ENCODE measurements at places on chromosomes 3 and 15.
A peak's percentile ranks its signal among the peaks of the same experiment; 100 is the strongest.

DNA sequence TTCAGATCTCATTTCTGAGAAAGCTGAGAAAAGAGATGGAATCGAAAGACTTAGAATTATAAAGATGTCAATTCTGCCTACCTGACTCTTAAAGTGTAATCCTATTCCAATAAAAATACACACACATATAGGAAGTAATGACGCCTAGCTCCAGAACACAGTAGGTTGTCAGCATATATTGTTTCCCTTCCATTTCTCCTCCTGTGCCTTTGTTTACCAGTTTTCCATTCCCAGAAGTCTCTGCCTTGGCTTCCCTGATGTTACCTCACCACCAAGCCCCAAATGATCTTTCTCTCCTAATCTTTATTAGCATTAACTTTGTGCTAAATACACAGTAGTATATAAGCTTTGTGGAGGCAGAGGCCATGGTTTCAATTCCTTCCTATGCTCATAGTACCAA is 40.0 kb downstream of the TM4SF4 start:
- DNase-seq = no peak

- peak; percentile 45 for DNase-seq
Observed at GRCh38 chr3:56042326-56042951, 425.8 kb downstream of the ERC2 start.

GRCh38 chr15:74889390-74889882 is 406 bp upstream of the MPI start:
- DNase-seq = peak; percentile 55

DNA sequence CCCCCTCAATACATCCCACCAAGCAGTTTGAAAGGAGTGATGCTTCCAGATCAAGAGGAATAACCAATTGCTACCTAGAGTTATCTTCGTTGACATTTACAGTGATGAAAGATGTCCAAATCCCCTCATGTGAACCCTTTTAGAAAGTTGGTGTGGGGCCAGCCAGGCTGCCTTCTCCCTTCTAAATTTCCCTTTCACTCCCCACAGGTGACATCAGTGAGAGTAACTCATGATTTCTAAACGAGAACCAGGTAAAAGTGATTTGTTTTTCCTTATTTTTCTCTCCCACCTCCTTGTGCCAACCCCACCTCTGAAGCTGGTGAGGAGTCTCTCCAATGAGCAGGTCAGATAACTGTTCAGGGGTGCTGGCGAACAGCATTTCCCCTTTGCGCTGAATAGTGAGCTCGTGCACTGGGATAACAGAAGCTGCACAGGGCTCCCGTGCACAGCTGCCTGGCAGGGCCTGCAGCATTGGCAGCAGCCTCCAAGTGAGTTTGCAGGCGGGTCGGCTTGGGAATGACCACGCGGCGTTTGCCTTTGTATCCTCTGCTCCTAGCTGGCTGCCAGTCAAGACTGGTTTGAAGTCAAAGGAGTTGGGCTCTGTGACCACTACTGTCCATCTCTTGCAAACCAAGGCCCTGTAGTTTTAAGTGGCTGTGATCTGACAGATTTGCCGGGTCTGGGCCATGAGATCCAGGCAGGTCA is 70.2 kb upstream of the CORO2B start:
- no peak for DNase-seq

DNA sequence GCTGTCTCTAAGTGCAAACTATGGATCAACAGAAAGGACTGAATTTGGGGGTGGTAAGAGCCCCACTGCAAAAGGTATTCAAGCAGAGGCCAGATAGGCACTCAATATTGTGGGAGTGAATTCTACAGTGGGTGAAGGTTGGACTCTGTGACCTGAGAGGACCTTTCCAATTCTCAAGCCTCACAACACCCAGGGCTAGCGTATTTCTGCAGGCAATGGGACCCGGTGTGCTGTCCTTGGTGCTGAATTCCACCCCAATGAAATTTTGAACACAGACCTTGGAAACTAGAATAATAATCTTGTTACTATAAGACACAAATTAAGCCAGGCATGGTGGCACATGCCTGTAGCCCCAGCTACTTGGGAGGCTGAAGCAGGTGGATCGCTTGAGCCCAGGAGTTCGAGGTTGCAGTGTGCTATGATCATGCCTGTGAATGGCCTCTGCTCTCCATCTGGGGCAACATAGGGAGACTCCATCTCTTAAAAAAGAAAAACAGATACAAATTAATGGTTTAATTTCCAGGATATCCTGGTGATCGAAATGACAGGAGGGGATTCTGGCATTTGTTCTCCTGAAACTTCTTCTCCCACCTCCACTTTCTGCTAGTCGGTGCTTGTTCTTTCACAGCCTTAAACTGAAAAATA is 135.4 kb downstream of the RAB11A start:
- peak; percentile 39 for DNase-seq

GRCh38 chr3:43874731-43875130 is 184.0 kb downstream of the ABHD5 start:
- no peak for DNase-seq

DNA sequence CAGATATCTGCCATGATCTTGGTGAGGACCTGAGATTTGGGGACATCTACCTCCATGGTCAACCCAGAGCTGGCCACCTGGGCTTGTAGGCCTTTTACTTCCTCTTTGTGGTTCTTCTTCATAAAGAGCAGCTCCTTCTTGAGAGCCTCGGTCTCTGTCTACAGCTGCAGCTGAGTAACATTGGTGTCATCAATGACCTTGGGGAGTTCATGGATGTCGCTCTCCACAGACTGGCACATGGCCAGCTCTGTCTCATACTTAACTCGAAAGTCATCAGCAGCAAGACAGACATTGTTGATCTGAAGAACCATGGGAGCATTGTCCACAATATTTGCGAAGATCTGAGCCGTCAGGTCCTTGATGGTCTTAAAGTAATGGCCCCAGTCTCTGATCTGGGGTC is 15.7 kb upstream of the RASA2 start:
- peak; percentile 77 for DNase-seq

DNA sequence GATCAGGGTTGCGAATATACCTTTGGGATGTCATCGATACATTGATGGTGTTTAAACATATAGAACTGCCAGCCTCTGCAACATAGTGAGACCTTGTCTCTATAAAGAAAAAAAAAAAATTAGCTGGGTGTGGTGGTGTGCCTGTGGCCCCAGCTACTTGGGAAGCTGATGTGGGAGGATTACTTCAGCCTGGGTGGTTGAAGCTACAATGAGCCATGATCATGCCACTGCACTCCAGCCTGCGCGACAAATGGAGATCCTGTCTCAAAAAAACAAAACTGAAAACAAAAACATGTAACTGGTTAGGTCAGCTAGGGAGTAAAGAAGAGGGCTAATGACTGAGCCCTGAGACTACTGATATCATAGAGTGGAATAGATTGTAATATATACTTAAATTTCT is 30.7 kb upstream of the MGA start:
- no peak for DNase-seq

DNA sequence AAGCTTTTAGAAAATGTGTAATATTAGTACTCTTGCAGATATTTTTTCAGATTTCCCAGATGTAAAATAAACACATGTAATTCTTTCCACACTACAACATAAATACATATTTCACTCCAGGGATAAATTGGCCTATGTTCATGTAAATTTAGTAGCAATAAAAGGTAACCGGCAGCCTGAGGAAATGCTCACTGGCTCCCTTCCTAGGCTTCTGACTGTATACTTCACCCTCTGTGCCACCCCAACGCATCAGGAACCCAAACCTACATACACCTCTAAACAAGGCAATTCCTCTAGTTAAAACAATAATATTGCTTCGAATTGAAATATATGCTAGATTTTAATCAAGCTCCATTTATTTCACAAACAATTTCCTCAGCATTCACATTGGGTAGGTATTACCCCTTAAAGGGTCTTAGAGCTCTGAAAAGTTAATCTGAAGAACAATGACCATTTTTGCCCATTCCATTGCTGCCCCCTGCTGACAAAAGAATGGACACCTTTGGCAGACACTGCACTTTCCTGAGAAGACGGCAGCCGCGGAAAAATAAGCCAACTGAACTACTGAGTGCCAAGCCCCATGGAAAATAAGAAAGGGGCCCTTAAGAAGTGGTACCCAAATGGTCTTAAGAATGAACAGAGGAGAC is 212.5 kb downstream of the OSBPL10 start:
- DNase-seq = peak; percentile 53

- no peak for DNase-seq
Observed at GRCh38 chr3:58492494-58492905, 604 bp downstream of the KCTD6 start.

DNA sequence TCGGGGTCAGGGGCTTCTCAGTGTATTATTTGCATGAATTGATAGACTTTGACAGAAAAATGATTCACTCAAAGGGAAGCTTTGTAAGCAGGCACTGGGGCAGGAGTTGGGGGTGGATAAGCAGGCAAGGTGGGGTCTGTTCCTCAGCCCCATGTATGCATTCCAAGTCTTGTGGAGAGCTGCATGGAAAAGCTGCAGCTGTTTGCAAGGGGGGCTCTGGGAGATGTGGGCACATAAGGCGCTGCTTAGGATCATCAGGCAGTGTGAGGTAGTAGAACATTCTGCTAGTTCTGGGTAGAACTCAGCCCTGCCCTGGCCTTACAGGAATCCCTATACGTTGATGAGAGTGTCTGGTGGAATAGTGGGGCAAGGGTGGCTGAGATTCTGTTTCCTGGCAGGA is 154.2 kb upstream of the LRIG1 start:
- no peak for DNase-seq

DNA sequence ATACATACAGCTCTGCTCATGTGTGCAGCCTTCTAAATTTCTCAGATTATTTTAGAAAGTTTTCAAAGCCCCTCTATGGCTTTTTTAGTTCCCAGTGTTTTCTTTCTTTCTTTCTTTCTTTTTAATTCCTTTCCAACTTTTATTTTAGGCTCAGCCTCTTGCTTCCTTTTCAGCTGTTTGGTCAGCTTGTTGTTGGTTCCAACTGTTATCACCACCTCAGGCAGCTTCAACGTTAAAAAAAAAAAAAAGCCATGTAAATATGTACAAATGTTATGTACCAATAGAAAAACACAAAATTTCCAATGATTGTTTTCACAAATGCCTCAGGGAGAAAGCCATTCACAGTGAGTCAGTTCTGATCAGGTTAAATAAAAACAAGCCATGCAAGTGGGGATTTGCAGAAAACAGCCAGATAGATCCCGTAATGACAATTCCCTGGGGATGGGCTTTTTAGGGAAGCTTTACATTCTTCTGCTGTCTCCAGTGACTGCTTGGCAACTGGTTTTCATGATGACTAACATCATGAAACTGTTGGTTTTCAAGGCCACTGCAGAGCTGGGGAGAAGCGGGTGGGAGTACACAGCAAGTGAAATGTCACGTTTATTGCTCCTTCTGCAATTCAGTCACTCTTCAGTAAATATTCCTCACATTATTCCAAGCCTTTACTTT is 908.4 kb downstream of the EPHA3 start:
- peak; percentile 94 for DNase-seq

DNA sequence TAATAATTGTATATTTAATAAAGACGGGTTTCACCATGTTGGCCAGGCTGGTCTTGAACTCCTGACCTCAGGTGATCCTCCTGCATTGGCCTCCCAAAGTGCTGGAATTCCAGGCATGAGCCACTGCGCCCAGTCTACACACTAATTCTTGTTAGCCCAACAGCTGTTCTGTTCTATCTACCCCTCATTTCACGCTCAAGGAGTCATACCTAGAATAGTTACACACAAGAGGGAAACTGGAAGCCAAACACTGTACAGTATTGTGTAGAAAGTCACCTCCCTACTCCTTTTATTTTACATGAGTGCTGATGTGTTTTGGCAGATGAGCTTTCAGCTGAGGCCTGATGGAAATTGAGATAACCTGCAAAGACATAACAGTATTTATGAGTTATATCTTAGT is 13.4 kb upstream of the CTDSPL2 start:
- DNase-seq = no peak

DNA sequence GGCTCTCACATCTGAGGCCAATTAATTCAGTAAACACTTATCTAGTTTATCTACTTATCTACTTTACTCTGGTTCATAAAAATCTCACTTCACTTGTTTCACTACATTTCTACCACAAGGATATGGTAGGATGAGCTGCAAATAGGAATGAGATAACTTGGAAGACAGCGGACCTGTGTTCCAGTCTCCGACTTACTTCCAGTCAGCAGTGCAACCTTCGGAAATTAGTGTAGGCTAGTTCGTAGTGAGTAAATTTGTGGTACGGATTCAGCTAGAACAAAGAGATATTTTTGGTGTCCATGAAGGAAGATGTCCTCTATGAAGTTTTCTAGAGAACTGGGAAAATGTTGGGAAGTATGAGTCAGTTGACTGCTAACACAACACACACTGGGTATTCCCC is 66.3 kb downstream of the TPRG1 start:
- peak; percentile 20 for DNase-seq

DNA sequence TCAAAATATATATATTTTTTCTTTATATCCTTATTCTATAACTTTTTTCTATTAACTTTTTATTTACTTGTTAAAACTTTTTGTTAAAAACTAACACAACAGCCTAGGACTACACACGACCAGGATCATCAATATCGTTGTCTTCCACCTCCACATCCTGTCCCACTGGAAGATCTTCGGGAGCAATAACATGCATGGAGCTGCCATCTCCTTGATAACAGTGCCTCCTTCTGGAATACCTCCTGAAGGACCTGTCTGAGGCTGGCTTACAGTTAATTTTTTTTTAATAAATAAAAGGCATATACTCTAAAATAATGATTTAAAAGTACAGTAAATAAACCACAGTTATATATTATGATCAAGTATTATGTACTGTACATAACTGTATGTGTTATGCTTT is 58.9 kb downstream of the SFMBT1 start:
- peak; percentile 14 for DNase-seq

- DNase-seq = no peak
Observed at GRCh38 chr15:69505956-69506556, 53.4 kb downstream of the RPLP1 start.

GRCh38 chr3:113736548-113737089 is 9.4 kb downstream of the NAA50 start:
- DNase-seq = peak; percentile 69

DNA sequence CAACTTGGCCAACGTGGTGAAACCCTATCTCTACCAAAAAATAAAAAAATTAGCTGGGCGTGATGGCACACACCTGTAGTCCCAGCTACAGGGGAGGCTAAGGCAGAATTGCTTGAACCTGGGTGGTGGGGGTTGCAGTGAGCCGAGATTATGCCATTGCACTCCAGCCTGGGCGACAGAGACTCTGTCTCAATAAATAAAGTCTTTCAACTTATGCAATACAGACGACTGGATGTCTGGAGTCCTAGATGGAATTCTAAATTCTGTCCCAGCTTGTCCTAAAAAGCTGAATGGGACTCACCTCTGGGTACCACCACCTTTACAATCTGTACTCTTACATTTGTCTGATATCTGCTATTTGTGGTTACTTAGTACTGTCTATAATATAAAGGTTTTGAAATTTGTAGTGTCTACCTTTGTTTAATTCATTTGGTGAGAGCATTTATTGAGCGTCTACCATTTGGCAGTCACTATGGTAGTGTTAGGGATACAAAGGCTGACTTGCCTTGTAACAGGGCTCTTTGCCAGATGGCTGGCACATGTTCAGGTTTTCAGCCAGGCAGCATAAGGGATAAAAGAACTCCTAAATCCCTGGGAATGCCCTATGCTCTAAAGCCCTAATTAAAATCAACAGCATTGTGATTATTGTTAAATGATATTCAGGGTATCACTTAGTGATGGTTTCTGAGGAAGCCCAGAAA is 7.2 kb upstream of the ZNF609 start:
- no peak for DNase-seq
